ENCODE measurements at places on chromosomes 1 and 21.

DNA sequence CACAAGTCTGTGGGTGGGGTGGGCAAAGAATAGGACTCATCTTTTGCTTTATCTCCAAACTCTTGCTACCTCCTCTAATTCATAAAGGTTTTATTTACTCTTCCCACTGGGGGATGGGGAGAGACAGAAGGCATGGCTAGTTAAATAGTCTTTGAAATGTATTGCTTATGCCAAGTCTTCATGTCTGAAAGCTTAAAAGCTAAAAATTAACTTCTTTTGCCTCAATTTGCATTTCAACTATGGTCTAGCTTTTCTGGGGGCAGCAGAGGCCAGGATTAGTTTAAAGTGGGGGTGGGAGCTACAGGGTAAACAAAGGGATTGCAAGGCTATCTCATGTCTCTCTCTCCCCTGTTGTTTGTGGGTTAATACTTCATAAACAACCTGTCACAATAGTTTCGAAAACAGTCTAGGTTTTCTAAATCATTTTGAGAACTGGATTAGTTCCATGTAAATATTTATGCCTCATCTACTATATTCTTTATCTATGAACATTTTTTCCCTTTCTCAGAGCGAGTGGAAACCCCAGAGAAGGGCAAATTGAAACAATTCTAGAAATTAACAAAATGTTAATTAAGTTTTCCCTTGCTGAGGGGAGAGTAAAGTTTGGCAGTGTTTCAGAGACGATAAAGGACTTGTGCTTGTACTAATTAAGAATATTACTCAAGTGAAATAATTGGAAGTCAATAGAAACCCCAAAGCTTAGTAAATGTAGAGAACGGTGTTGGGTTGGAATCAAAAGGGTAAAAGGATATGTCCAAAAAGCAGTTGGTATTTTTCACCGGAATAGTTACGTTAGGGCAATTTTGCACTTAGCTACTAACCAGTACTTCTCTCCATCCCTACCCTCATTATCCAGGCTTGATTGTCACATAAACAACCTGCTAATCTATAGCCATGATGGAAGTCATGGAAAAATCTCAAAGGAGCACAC, 182.2 kb downstream of the GIPC2 start:
- no peak for DNase-seq

- no peak for DNase-seq
Measured at GRCh38 chr1:233479110-233479890, 134.6 kb upstream of the KCNK1 start.

GRCh38 chr1:147266381-147266780, 23.9 kb downstream of the CHD1L start:
- no peak for DNase-seq

DNA sequence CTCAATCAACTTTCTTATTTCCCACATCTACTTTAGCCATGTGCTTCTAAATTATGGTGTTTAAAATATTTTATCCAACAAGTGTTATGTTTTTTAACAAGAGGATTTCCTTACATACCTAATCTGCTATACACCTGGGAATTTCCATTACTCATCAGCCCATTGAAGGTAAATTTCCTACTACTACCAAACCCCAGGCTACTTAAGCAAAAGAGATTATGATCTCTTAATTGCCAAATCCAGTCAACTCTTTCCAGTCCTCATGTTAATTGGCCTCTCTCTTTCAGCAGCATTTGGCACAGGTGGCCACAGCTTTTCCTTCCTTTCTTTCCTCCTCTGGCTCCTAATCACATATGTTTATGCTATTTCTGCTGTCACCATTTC, 5.1 kb upstream of the C1orf162 start:
- DNase-seq = no peak

GRCh38 chr1:160576884-160577283, 2.4 kb downstream of the CD84 start:
- no peak for DNase-seq

All from NCI-H1694 (cell line).